ENCODE measurements at places on chromosomes 7 and 10.

- DNase-seq, result no peak
These were observed 75.4 kb downstream of the NOC3L start for GRCh38 chr10:94287336-94287735.

- DNase-seq, result no peak
These were observed 12.1 kb upstream of the SNX13 start for GRCh38 chr7:17952387-17952786.

GRCh38 chr7:159144758-159145489 lies at the start of gene VIPR2:
Gene VIPR2 (minus strand): TSS chr7:159144867. CDS start chr7:159144771, 96 bp downstream.
- DNase-seq, result no peak

DNA sequence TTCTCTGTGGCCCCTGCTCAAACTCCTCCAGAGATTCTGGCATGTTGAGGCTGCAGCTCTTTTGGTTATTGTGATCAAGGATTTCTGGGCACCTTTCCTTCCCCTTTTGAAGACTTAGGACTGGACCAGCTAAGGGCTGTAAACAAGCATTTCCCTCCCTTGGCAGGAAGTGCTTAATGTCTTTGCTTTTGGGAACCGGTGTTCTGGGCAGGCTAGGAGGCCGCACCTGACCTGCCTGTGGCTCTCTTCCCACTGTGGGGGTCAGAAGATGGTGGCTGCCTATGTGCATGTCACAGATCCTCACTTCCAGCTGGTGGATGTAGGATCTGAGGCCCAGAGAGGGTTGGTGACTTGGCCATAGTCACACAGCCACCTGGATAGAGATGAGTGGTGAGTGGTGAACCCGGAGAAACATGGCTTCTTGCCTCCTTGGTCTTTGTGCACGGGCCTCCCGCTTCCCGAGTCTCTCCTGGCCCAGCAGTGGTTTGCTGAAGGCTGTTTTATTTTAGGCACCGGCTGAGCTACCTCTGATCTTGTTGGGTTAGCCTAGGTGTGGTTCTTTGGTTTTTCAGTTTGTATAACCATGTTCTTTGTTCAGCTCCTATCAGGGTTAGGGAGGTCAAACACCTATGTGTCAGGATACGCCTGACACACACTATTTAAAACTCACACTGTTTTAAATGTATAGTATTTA lies 82.0 kb downstream of the GRK5 start:
- DNase-seq, result no peak

GRCh38 chr7:28358423-28358868 lies 53.9 kb upstream of the CREB5 start:
- DNase-seq, result no peak

DNA sequence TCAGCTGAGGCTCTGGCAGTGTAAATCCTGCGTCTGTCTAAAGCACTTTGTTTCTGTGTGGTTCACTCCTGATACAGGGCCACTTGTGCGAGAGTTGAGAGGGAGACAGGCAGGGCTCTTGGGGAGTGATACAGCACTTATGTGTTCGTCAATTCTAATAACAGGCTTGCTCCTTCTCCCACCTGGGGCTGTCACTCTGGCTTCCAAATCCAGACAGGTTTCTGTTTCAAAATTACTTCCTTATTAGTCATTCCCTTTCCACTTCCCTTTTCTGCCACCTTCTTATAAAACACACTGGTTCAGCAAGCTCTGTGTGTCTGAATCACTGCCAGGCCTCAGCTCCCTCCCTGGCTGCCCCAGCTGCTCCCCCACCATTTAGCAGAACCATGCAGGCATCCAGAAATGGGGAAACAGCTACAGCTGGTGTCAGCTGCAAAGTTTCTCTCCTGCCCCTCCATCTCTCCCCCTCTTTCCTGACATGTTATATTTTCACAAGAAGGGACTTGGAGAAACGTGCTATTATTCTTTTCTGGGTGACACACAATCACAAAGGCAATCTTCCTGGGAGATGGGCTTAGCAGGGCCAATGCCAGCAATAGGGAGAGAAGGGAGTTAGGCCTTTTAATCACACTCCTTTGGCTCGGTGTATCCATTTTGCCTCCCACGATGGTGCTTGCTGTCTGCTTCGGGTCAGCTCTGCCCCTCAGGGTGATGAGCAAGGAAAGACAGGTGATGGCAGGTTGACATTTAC lies 58.4 kb upstream of the ZNRF2 start:
- DNase-seq, result no peak

All from erythroblast (primary cell).